Activated naive CD4-positive, alpha-beta T cell treated with anti-CD3 and anti-CD28 coated beads for 36 hours (primary cell): ENCODE measurements at places on chromosomes 3 and 15. TPM values are rescaled to one million over a fixed set of nuclear protein-coding genes. Genes with fewer than 3 reads are reported as not detected.
A peak's percentile ranks its signal among the peaks of the same experiment; 100 is the strongest.

PP2D1 gene
- not detected for total RNA-seq

TJP1 gene
- total RNA-seq, result not detected

MKRN3 gene
- total RNA-seq, result 2.5 TPM

IMPG2 gene
- total RNA-seq, result 0.07 TPM

CLRN1 gene
- not detected for total RNA-seq

SEMA3F gene
- total RNA-seq, result not detected

KNL1 gene
- 32.7 TPM for total RNA-seq

- no peak for DNase-seq
Observed at GRCh38 chr3:186516646-186517045, 27.5 kb downstream of the CRYGS start.

DNA sequence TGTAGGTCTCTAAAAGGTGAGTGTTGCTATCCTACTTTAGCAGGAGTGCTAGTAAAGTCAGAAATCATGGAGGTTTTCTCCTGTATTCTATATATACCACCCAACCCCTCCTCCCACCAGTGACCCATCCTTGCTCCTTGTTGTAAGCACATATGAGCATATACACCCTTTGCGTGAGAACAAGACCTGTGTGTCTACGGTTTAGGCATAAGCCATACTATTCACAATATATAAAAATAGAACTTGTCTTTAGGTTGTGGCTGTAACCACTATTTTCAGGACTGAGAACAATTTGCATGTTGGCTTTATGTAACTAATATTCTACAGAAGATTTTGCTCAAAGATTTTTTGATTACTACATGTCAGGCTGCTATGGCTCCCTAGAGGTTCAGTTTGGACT lies 59.1 kb upstream of the TOP2B start:
- DNase-seq, result no peak

DNA sequence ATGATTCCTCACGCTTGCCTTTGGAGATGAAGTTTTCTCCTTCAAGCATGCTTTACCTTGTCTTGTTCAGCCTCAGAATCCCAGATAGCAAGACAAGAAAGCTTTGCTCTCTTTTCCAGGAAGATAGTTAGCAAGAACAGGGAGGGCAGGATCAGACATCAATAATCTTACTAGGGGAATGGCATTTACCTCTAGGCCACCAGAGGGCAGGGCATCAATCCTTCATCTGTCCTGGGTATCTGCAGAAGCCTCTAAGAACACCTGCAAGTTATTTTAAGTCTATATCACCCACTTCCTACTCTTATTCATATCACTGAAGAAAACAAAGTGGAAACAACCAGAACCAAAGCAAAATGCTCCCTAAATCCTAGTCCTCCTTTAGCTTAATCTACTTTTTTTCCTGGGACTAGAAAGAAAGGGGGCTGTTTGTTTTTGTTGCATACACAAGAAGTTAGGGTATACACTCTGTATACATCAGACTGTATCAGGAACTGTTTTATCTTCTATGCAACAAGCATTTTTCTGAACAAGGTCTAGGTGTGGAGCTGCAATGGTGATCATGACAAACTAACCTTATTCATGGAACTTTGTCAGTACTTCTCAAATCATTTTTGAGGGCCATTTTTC lies 862.5 kb downstream of the CADM2 start:
- peak; percentile 21 for DNase-seq

GRCh38 chr15:64532521-64533315 lies 72.3 kb downstream of the ZNF609 start:
- DNase-seq, result peak; percentile 54

DNA sequence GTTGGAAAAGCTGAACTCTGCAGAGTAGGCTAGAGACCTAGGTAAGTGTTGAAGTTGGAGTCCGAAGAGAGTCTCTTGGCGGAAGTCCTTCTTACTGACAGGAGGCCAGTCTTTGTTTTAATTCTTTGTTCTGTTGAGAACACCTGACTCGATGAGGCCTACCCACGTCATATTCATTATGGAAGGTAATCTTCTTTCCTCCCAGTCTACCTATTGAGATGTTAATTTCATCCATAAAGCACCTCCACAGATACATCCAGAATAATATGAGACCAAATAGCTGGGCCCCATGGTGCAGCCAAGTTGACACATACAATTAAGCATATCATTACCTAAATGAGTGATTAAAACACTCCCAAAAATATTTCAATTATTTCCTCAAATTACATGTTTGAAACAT lies 515.5 kb downstream of the CADM2 start:
- DNase-seq, result no peak

DNA sequence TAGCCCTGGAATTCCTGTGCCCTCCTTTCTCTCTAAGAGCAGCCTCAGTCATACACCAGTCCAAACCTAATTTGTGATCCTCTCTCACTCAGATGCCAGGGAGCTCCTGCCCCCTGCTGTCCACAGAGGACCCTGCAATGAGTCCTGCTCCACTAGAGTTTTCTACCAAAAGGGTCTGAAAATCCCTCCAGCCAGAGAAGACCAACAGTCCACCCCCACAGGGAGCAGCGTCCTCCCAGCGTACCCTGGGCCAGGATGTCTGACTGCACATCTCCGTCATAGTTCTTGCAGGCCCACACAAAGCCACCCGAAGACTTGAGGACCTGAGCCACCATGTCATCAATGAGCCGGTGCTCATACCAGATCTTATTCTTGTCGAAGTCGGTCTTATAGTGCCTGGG lies 15.4 kb downstream of the IDH2 start:
- peak; percentile 73 for DNase-seq

DNA sequence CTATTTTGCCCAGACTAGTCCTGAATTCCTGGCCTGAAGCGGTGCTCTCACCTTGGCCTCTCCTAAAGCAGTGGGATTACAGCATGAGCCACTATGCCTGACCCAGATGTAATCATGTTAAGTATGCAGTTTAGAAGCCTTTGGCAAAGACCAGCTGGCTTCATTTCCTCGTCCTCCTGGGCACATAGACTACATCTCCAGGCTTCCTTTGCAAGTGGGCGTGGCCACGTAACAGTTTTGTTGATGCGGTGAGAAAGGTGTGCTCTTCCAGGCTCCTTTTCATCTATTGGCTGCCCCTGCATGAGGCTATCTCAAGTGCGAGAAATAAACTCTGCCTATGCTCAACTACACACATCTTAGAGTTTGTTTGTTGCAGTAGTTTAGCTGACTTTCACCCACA lies 13.0 kb downstream of the SV2B start:
- no peak for DNase-seq

DNA sequence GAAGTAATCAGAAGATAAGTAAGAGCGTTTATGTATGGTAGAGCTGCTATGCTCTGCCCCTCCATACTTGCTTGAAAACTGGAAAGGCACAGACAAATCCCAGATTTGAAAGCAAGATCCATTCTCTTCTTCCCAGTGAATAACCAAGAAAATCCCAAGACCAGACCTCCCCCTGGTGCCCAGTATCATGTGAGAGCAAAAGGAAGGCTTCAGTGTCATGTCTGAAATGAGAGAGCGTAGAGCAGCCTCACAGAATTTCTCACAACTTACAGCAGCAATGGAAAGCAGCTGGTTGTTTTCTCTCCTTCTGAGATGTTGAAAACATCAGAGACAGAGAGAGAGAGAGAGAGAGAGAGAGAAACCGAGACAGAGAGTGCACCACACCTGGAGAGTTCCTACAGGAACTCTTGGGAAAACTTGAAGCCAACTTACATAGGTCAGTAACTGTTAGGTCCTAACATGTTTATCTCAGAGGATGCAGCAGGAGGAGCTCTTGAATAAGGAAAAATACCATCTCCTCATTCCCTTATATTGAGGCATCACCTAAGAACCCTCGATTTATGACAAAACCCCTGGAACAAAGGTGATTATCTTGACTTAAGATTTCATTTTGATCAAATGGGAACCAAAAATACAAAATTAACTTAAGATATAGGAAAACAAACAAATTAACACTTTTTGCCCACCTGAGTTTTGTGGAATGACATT lies 273.3 kb downstream of the NSUN3 start:
- DNase-seq, result no peak

GRCh38 chr3:143998266-143998665 lies 26.6 kb downstream of the DIPK2A start:
- no peak for DNase-seq

DNA sequence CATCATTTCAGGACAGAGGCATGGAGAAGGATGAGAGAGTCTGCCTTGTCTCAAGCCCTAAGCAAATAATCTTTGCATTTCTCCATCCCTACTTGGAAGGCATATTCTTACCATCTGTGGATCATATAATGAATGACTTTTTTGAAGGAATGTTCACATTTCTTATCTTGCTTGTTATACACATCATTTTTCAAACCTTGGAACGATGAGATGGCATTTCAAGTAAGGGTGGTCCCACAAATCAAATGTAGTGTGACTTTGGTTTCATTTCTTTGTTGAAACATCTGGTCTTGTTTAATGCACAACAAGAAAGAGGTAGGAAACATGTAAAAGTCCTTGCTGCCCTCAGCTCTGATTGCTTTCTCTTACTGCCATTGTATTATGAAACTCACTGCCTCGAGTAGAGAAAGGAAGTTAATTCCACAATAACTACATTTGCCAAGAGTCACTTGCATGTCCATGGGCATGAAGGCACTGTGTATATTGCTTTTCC lies 32.1 kb downstream of the RBMS3 start:
- no peak for DNase-seq

GRCh38 chr3:24764236-24764915 lies 269.7 kb upstream of the THRB start:
- no peak for DNase-seq

DNA sequence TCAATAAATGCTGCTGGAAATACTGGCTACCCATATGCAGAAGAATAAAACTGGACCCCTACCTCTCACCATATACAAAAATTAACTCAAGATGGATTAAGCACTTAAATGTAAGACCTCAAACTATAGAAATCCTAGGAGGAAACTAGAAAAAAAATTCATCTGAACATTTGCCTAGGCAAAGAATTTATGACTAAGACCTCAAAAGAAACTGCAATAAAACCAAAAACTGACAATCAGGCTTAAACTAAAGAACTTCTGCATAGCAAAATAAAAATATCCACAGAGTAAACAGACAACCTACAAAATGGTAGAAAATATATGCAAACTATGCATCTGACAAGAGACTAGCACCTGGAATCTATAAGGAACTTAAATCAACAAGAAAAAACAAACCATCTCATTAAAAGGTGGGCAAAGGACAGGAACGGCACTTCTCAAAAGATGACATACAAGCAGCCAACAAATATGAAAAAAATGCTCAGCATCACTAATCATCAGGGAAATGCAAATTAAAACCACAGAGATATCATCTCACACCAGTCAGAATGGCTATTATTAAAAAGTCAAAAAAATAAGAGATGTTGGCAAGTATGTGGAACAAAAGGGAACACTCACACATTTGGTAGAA lies 47.0 kb downstream of the MYO9A start:
- no peak for DNase-seq

DNA sequence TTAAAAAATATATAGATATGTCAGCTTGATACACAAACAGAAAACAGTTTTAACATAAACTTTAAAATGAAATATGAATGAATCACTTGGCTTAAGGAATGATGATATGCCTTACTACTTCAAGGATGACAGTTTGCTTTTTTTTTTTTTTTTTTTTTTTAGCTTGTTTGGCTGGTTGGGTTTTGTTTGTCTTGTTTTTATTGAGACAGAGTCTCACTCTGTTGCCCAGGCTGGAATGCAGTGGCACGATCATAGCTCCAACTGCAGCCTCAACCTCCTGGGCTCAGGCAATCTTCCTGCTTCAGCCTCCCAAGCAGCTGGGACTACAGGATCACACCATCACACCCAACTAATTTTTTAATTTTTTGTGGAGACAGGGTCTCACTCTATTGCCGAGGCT lies 14.5 kb downstream of the LRRC2 start:
- no peak for DNase-seq

GRCh38 chr15:94509259-94509658 lies 277.9 kb downstream of the MCTP2 start:
- no peak for DNase-seq
